T1000 (cell line): ENCODE measurements at places on chromosomes 1 and 21.

DNA sequence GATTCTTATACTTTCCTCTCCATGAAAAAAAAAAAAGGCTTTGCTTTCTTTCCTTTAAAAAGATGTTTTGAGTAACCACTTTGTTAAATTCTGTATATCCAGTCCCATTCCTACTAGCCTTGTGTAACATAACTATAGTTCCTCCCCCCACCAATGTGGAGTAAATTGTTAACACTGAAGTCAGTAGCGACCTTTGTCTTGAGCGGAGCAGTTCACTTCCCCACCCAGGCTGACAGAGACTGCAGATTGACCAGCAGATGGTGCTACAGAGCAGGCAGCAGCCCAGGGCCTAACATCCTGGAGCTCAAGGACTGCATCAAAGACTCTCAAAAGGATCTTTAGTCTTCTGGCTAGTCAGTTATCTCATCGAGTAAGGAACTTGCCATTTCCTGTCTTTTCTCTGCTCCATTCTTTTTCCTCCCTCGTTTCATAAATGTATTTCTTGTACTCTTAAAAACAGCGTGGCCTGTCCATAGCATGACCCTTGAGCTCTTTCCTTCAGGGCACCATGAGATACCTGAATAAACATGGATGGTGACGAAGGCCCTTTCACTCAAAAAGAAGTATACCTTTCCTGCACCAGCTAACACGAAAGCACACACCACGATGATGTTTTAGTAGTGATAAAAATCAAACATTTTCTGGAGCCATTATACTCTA, 503.5 kb upstream of the PKN2 start:
- DNase-seq: peak; percentile 35

DNA sequence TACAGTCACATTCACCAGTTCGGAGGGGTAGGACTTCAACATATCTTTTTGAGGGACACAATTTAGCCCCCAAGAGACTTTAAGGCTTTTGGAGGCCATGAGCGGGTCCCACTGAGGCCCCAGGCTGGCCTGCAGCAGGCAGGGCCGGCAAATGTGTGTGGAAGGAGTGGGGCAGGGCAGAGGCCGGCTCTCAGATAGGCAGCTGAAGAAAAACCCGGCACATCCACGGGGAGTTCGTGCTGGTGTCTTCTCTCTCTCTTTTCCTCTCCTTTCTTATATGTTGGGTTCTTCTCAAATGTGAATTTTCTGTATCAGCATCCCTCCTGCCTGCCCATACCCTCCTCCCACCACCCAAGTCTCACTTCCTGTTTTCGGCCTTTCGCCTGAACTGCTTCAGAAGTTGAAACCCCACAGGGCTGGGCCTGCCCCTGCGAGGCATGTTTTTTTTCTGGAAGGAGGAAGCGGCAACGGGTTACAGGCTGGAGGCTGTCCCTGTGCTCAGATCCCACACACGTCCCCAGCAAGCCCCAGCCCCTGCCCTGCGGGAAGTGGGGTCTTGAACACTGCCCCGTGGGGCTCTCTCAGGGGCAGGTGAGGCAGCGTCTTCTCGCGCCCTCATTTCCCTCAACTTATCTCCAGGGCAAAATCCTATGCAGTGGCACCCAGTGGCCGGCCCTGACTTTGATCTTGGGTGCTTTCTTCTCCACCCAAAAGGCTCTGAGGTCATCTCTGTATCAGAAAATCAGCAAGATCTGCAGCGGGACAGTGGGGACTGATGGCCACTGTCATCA, 9.7 kb upstream of the UMODL1 start:
- no peak for DNase-seq

- no peak for DNase-seq
Observed at GRCh38 chr21:35801391-35801790, 258.9 kb downstream of the SETD4 start.

DNA sequence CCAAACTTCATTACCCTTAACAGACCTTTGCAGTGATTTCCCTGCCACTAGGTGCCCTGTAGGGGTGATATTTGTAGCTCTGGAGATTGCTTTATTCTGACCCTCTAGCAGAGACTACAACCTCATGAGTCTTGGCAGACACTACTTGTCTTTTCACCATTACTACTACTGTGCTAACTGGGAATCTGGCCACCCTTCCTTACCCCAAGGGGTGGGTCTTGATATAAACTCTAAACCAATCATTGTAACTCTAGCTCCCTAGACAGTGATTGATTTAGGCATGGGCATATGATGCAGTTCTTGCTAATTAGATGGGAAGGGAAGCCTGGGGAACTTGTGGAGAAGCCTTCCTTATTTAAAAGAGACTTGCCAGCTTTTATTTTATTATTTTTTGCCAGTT, 3.9 kb downstream of the KPNA6 start:
- no peak for DNase-seq

- DNase-seq: no peak
Observed at GRCh38 chr1:54405898-54406293, 298 bp downstream of the SSBP3 start.

GRCh38 chr1:113388621-113389358, 1.5 kb upstream of the MAGI3 start:
- DNase-seq: no peak

GRCh38 chr1:201095581-201095980, 16.6 kb downstream of the CACNA1S start:
- DNase-seq: no peak

GRCh38 chr1:107941531-107941930, 23.4 kb downstream of the VAV3 start:
- no peak for DNase-seq

- DNase-seq: no peak
Observed at GRCh38 chr1:184075055-184076029, 23.8 kb downstream of the TSEN15 start.

DNA sequence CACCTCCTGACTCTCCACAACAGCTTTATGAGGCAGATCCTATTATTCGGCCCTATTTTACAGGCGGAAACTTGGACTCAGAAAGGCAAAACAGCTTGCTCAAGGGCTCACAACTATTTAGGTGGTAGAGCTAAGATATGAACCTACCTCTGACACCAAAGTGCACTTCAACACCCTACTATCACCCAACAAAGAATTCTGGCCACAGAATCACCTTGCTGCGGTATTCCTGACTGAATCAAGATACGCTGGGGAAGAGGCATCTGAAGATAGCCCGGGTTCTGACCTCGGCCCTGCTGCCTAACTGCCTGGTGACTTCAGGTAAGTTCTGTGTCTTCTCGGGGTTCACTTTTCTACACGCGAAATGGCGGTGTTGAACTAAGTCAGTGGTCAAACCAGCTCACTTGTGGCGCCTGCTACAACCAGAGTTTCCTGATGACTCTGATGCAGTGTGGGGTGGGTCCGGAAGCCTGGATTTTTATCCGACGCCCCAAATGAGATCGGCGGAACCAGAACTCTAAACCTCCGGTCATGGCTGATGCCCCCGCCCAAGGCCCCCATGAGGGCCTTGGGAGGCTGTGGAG, 608 bp downstream of the PEF1 start:
- DNase-seq: no peak

- no peak for DNase-seq
Observed at GRCh38 chr1:98280049-98280448, 359.2 kb upstream of the DPYD start.

DNA sequence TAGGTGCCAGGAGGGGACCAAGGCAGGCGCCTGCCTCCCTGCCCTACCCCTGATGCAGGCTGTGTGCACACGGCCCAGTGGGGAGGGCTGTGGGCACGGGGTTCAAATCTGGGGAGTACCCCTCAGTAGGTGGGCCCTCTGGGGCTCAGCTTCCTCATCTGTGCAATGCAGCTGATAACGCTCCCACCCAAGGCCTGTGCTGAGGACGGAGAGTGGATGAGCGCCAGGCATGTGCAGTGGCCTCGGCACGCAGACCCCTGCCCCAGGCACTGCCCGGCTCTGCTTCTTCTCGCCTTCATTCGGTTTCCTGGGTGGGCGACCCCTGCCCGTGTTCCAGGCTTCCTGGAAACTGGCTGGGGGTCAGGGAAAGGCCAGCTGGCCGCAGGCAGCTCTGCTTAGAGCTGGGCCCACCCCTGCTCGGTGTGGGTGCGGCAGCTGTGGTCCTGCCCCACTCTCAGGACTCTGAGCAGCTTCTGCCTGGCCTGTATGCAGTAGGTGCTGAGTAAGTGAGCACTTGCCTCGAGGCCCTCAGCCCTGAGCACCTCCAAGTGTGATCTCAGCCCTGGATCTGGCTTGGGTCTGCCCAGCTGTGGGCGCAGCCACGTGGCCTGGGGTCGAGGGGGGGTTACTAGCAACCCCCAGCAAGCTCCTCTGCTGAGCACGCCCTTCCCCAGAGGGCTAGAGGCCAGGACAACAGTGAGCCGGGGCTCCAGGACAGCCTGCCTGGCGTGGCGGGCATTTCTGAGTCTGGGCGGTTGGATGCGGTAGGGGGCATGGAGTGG, 11.9 kb upstream of the TNFRSF14 start:
- no peak for DNase-seq

GRCh38 chr1:25100151-25100833, 132.0 kb downstream of the SYF2 start:
- DNase-seq: no peak

- DNase-seq: no peak
Observed at GRCh38 chr21:32281531-32281930, 2.7 kb upstream of the MIS18A start.

GRCh38 chr1:43530483-43531106, at the start of gene PTPRF:
PTPRF (plus strand) TSS chr1:43530883; CDS start chr1:43545076, 14,193 bp downstream.
- DNase-seq: peak; percentile 47

- no peak for DNase-seq
Observed at GRCh38 chr21:45598666-45599065, 44.9 kb upstream of the PCBP3 start.

DNA sequence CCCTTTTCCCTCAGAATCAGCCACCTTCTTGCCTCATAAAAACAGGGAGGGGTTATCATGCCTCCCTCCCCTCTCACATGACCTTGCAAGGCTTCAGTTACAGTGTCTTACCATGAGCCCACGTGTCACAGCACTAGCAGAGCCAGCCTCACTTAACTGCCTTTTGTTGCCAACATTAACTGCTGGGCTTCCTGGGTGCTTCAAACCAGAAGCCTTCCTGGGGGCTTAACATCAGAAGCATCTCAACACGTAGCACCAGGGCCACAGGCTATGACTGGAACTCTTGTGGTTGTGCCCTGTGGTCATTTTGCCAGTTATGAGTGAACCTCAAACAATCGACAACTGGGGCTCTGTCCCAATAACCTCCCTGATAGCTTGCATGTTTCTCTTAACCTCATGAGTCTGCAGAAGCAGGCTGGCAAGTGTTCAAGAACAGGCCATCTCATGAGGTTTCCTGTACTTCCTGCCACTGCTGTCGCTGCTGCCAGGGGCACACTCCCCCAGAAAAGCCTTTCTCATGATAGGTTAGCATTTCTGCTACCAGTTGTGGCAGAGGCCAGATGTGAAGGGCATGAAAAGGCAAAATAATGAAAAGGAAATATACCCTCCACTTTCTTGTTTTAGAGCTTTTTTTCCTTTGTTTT, 132.2 kb downstream of the GLUL start:
- DNase-seq: peak; percentile 71

GRCh38 chr21:39788383-39788782, 43.4 kb downstream of the IGSF5 start:
- DNase-seq: no peak

DNA sequence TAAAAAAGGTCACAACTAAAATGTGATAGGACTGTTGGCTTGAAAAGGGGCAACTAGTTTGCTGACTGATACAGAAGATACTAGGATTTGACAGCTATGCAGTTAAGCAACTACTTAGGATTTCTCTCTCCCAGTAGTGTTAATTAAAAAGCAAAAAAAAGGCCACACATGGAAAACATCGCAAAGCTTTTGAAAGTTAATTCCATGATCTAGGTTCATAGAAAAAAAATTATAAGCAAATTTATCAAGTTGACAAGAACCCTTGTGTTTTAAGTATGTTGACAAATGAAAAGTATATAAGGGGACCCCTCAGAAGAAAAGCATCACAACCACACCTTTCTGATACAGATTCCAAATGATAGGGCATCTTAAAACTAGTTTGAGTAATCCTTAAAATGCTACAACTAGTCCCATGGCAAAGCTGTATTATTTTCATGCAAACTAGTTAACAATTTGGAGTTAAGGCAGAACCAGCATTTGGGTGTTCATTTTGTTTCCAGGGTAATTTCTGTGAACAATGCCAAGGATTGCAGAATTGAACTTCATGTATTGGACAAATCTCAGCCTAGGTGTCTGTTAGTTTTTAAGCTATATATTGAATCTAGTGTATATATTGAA, 4.1 kb downstream of the PNRC2 start:
- no peak for DNase-seq

DNA sequence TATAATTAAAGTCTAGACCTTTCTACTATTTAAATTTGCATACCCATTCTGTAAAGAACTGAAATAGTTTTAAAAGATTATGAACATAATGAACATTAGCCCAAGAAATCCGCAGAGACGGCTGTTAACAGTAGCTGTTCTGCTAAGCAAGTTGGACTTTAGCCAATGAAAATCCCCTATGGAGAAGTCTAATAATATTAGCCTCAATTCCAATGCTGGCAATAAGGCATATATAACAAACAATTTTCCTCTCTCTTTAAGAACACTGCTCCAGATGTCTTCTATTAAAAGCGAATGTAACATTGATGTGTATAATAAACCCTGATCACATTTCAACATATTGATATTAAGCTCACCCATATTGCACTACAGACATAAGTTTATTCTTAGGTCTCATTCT, 221.3 kb upstream of the KCTD3 start:
- no peak for DNase-seq

DNA sequence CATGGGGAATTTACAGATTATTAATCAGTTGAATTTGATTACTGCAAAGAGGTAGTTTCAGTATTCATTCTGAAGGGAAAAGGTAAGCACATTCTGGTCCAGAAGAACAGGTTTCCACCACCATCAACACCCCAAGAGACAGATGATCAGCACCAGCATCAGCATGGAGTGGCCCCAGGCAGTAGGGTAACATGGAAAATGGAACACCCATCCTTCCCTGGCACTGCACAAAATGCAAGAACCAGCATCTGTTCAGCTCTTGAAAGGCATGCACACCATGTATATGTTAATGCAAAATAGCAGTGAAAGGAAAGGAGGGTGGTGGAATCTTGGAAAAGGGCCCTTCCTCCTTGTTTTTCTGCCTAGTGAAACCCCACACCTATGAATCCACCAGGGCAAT, 9.2 kb downstream of the HSD3B1 start:
- DNase-seq: no peak

DNA sequence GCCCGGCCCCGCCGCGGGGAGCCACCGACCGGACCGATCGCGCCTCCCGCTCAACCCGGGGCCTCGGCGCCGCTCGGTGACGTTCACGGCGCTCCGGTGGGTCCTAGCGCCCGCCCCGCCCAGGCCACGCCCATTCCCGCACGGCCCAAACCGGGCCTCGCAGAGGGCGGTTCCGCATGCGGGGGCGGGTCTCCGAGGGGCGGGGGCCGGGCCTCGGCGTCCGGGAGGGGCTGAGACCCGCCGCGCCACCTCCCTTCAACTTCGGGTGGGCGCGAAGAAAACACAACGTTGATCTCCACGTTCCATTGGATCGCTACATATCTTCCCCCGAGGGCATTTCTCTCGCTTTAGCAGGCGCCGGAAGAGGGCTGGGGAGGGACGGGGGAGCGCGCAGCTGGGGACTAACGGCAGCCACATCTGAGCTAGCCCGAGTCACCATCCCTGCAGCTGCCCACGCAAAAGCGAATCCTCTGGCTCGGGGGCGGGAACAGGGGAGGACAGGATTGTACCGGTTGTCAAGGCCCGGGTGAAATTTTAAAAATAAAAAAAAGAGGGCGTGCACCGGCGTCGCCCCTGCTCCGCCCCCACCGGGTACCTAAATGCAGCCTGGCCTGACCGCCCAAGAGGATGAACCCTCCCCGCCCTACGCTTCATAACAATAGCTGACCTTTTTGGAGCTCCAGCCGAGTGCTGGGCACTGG, at the start of gene MAD2L2:
MAD2L2 (minus strand) TSS at position 78 of the 701 bp plus-strand sequence. CDS start 547 bp downstream, outside the sequence.
- DNase-seq: peak; percentile 83

GRCh38 chr1:38210895-38211177, 164.2 kb upstream of the POU3F1 start:
- no peak for DNase-seq
